ENCODE measurements at places on chromosomes 2 and 18.

DNA sequence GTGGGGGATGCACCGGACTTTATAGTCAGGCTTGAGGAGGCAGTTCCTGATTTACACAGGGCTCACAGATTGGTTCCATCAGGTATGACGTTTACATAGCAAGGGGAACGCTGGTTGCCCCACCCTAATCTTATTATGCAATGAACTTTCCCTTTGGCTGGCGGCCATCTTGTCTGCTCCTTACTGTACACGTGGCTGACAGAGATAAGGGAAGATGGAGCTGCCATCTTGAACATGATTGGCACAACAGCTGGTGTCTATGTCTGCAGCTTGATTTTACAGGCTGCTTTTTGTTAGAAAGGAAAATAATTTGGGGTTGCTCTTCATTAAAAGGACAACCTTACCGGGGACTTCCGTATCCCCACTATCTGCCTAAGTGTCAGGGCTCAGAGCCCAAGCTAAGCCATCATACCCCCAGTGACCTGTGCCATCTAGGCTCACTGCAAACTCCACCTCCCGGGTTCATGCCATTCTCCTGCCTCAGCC is 33.5 kb upstream of the ATG16L1 start:
- DNase-seq: no peak

- DNase-seq: no peak
These were observed 3.6 kb downstream of the HOXD12 start for GRCh38 chr2:176103194-176103593.

DNA sequence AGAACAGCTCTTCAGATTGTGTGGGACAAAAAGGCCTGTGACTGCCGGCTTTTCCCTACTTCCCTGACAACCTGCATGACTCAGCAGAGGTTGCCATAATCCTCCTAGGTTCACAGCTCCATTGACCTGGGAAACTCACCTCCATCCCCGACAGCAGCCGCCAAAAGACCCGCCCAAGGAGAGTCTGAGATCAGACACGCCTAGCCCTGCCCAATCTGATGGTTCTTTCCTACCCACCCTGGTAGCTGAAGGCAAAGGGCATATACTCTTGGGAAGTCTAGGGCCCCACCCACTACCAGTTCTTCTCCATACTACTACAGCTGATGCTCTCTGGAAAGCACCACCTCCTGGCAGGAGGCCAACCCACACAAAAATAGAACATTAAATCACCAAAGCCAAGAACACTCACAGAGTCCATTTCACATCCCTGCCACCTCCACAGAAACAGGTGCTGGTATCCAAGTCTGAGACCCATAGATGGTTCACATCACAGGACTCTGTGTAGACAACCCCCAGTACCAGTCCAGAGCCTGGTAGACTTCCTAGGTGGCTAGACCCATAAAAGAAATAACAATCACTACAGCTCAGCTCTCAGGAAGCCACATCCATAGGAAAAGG is 140.6 kb downstream of the NETO1 start:
- DNase-seq: no peak

DNA sequence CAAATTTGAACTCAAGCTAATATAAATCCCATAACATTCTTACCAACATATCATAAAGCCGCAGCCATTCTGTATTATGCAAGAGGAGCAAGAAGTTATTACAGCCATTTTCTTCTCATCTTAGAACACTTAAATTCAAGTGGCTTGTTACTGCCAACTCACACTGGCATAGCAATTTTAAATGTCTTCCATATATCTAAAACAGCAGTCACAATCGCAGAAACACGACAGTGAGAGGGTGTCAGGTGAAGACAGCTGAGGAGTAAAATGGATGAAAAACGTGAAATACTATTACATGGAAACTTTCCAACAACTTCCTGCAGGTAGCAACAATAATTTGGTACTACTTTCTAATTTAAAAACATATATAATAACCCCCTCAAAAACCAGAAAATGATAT is 17.9 kb downstream of the PPP3R1 start:
- DNase-seq: no peak

DNA sequence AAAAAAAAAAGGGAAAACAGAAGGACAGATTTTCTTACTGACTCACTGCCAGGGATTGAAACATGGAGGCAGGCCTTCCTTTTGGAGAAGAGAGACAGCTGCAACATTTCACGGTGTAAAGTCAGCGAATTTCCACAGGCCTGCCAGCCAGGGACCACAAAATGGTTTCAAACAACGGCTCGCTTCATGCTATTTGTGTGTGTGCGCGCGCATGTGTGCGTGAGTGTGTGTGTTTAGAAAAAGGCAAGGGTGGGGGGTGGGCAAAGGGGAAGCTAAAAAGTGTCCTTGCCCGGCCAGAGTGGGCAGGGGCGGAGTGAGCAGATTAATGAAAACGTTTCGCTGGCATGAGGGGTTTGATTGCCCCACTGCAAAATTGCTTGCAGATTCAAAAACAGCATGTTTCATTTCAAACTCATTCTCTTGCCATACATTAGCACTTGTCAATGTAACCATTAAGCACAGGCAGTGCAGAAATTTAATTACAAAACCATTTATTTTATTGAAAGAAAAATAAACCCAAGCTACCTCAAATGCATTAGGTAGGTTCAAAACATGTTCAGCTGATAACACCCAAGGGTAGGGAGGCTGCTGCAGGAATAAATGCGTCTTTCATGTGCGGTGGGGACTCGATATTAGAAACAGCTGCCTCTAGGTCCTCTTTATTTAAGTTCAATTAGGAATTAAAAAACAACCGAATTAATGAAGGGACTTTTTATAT is 182.1 kb upstream of the SIX2 start:
- no peak for DNase-seq

DNA sequence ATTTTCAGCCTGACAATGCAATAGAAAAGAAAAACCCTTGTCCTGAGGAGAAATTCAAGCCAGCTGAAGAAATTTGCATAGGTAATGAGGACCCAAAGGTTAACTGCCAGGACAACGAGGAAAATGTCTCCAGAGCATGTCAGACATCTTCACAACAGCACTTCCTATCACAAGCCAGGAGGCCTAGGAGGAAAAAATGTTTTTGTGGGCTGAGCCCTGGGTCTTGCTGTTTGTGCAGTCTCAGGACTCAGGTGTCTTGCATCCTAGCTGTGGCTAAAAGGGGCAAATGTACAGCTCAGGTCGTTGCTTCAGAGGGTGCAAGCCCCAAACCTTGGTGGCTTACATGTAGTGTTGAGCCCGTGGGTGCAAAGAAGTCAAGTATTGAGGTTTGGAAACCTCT is 905.1 kb upstream of the FSHR start:
- no peak for DNase-seq

DNA sequence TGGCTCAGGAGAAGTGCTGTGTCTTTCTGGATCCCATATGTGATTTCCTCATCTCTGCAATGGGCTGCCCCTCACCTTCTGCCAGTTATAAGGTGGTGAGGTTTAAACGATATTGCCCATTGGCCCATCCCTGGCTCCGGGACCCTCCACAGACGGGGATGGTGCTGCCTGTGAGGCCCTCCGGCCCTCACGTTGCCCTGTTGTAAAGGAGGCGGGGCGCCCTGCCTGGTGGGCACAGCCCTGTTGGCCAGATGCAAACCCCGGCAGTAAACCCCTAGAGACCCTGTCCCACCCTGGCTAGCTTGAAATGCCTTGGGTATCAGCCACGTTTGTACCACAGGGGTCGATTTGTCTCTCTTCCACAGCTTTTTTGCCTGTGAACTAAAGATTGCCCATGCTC is 7.4 kb downstream of the ARHGEF4 start:
- DNase-seq: no peak

DNA sequence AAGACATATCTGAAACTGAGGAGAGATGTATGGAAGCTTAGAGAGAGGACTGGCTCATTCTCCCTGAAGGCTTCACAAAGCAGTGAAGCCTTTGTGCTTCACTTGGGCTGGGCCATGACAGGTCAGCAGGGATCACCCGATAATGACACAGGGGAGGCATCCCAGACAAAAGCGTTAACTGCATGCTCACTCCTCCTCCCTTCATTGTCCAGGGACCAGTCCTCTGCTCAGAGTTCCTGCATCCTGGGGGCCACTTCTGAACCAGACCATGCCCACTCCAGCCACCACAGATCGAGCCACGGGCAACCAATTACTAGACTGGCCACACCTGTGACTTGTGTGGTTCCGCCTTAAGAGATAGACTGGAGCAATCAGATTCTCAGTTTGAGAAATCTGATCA is 236.0 kb downstream of the CLIP4 start:
- no peak for DNase-seq

- no peak for DNase-seq
These were observed 104.4 kb upstream of the SLC35G4 start for GRCh38 chr18:11504962-11505361.

GRCh38 chr2:112805542-112805941 is 21.2 kb upstream of the IL1A start:
- DNase-seq: no peak

GRCh38 chr2:6510532-6510931 is 355.2 kb downstream of the CMPK2 start:
- no peak for DNase-seq

DNA sequence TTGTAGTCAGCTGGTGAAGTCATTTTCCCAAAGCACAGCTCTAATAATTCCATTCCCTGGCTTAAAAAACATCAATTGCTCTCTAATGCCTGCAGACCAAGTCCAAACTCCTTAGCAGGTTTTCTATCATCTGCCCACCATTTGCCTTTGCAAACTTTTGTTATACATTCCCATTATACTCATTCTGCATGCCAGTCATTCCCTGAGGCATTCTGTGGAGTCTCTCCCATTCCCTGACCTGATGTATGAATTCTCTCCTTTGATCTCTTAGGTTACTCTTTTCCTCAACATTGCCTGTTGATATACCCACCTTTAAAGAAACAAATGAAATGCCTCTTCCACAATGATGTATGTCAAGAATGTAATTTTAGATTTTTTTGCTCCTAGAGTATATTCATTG is 852.0 kb upstream of the FSHR start:
- no peak for DNase-seq

GRCh38 chr2:150279686-150280085 is 207.8 kb downstream of the RND3 start:
- no peak for DNase-seq

- no peak for DNase-seq
These were observed 109.6 kb upstream of the UNC80 start for GRCh38 chr2:209662021-209662420.
